ENCODE measurements at places on chromosomes 4 and X. TPM values are rescaled to one million over a fixed set of nuclear protein-coding genes. Genes with fewer than 3 reads are reported as not detected.
A peak's percentile ranks its signal among the peaks of the same experiment; 100 is the strongest.

Gene VCX2
- not detected for total RNA-seq

Gene ARSD
- 7.2 TPM for total RNA-seq

Gene NDST3
- total RNA-seq = under 0.01 TPM

Gene PABPC4L
- 0.72 TPM for total RNA-seq

Gene MAGEC3
- total RNA-seq = not detected

Gene RNF212
- under 0.01 TPM for total RNA-seq

Gene ABCE1
- 219 TPM for total RNA-seq

Gene TCEANC
- total RNA-seq = 1.4 TPM

DNA sequence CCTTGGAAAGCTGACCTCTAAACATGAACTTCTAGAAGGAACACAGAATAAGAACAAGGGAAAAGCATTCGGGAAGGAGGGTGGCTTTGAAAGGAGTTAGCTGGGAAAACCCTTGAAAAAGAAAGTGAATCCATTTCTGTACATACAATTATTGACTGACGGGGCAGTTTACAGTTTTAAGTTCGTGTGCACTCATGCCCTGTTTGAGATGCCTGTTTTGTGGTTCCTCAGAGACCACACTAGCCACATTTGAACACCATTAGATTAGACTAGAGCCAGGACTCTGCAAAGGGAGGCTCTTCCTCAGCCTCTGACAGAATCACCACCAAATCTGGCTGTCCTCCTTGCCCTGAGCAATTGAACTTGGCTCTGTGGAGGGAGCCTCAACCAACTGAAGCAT, 158.3 kb downstream of the PALLD start:
- no peak for DNase-seq

DNA sequence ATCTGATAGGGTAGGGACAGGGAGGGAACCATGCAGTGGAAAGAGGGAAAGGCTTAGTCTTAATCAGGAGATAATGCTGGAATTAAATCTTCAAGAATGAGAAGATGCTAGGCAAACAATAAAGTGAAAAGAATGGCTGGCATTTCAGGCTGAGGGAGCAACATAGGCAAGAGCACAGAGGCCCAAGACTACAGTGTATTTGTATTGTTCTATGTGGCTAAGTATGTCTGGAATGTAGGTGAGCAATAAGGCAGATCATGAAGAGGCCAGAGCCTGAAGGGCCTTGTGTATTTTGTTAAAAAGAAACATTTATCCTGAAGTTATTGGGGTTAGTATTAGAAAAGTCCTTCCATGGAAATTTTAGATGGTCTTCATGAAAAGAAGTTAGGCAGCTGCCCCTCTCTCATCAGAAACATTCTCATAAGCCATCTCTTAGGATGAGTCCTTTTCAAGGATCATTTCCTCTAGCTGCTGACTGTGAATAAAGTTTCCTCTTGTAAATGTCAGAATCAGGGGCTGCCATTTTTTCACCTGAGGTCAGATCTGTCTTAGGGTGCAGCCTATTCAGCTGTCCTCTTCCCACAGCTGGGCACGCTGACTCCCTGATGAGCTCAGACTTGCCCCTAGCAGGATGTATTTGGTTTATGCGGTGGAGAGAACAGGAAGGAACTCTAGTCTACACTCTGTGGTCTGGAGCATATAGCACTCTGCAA, 46.3 kb downstream of the ATP10D start:
- peak; percentile 90 for DNase-seq

DNA sequence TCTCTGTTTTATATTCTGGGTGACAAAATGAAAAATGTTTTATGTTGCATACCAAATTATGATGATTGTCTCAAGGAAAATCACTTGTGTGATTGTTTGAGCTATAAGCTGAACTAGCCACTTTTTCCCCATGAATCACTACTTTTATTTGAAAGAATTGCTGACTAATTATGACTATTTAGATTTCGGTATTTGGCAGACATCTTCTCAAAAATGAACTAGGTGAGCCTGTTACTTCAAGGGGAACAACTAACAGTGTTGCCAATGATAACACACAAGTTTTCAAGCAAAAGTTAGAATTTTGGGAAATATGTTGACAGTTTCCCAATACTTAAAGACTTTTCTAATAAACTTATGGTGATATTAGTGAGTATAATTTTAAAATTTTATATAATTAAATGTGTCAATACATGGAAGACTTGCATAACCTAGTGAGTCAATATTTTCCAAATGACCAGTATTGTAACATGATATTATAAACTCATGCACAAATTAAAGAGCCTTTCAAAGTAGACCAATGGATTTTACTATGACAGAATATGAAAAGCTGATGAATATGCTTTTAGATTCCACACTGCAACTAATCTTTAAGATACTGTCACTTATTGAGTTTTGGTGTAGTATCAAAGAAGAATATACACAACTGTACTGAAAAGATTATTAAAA, 187.7 kb upstream of the GATB start:
- peak; percentile 38 for DNase-seq

DNA sequence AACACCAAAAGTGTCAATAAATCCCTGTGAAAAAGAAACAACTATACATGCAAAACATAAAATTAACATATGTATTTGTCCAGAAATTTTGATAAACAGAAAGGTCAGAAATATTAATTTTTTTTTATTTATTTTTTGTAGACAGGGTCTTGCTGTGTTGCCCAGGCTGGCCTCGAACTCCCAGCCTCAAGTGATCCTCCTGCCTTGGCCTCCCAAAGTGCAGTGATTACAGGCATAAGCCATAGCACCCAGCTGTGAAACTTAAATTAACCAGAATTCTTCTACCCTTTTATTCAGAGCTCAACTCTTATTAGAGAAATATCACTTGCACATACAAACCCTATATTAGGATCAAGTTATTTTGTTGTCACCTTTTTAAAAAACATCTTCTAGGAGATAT, 16.2 kb downstream of the ANAPC10 start:
- no peak for DNase-seq

DNA sequence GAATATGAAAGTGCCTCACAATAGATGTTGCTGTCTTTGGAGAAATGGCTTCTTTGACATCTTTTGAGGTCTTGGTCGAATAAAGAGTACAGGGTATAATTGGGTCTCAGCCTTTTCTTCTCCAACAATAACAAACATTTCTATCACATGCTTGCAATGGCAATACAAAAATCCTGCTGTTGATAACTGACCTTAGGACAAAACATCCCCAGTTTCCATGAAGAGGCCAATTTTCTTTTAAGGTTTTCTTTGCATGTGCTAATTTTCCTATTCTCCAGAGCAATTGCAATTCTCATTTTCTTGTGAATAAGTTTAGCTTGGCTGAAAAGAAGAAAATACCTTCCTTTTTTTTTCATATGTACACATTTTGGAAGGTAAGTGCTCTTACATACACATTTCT, 130.7 kb upstream of the RPS6KA6 start:
- DNase-seq = no peak

DNA sequence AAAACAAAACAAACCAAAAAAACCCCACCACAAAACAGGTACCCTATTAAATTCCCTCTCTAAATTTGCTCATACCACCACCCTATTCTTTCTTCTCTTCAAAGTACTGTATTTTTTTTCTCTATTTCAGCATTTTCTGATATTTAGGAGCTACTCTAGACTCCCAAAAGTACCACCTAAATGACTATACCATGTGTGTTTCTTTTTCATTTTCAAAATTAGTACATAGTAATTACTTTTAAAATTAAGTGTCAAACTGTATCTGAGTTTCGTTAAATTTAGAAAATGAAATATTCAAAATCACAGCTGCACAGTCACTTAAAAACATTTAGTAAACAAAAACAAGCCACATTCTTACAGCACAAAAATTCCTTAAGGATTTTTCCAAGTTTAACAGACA, 161.7 kb downstream of the FBXW7 start:
- no peak for DNase-seq

GRCh38 chrX:17082831-17083230, 136.4 kb downstream of the REPS2 start:
- DNase-seq = no peak

DNA sequence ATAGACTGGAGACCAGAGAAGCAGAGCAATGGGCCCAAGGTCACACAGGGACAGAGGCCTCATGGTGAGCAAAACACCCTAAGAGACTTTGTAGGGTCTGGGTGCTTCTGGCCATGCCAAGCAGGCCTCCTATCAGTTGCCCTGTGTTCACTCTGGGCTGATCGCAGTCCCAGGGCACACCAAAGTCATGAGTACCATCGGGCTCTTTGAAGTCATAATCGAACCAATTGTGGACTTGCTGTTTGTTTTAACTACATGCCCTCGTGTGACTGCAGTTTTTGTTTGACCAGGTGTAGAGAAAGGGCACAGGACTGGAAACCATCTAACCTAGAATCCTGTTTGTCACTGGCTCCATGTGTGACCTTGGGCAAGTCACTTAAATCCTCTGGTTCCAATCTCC, 172.5 kb upstream of the CPEB2 start:
- no peak for DNase-seq

DNA sequence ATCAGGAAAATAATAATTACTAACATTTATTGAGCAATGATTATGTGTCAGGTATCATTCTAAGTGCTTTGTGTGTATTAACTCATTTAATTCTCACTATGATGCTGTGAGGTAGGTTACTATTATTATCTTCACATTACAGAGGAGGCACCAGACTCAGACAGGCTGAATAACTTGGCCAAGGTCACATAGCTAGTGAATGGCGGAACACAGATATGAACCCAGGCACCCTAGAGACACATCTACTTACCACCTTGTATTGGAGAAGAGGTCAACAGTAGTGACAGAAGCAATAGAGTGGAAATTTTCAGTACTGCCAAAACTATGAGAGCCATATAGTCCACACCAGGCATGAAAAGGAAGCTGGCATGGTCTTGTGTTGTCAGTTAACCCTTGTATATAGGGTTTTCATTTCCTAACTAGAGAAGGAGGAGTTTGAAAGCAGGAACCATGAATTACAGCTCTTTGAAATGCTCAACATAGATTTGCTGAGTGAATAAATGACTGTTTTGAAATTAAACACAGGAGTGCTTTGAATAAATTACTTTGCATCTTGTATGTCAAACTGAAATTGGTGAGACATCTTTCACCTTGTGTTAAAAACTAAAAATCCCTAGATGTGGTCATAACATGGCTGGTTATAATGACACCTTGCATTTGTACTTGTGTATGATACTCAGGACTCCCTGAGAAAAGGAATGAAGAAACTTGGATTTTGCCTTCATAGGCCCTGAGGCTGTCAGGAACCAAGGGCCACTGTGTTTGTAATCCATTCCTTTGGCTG, 71.8 kb downstream of the RTL9 start:
- no peak for DNase-seq

GRCh38 chr4:87270825-87271224, 50.4 kb upstream of the KLHL8 start:
- no peak for DNase-seq

DNA sequence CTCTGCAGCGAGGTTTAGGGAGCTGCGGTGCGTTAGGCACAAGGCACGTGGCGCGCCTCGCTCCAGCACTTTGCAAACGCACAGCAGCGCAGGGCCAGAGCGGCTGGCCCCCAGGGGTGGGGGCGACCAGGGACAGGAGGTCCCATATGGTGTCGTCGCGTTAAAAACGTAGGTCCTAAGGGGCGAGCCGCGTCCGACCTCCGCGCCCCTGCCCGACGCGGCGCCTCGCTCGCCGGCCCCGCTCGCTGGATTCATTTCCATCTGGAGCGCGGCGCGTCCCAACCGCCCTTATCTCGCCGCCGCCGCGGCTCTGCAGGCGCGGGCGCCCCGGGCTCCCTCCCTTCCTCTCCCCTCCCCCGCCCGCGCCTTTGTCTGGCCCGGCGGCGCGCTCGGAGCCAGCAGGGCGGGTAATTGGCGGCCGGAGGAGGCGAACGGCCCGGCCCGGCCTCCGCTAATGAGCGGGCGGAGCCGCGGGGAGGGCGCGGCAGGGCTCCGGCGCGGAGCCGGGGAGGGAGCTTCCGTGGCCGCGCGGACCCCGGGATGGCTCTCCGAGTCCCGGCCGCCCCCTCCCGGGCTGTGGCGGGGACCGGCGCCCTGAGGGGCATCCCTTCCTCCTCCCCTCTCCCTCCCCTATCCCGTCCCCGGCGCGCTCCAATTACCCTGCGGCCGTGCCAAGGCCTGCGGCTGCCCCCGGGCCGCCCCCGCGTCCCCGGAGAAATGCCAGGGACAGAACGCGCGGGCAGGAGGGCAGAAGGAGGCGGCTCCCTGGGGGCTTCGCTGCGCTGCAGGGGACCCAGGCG, 409.0 kb downstream of the BCOR start:
- peak; percentile 7 for DNase-seq

- peak; percentile 88 for DNase-seq
Observed at GRCh38 chrX:12978205-12979025, 3.5 kb downstream of the TMSB4X start.

DNA sequence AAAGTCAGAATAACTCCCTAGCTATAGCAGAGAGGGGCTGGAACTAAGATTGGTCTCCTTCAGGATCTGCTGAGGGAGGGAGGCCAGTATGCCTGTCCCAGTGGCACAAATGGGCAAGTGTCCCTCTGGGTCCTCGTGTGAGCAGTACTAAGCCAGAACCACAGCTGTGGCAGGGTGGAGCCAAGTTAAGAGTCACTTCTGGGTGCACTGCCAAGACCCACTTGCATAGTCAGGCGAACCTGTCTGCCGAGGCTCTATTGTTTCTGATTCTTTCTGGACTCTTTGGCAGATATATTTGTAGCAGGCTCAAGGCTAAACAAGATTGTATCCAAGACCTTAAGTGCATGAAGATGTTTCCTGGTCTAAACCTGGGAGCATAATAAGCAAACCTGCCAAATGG, 1123.7 kb upstream of the POU3F4 start:
- no peak for DNase-seq

Data from IMR-90 (cell line).